ENCODE measurements at places on chromosomes 16 and 17. TPM values are rescaled to one million over a fixed set of nuclear protein-coding genes. Genes with fewer than 3 reads are reported as not detected.

DNA sequence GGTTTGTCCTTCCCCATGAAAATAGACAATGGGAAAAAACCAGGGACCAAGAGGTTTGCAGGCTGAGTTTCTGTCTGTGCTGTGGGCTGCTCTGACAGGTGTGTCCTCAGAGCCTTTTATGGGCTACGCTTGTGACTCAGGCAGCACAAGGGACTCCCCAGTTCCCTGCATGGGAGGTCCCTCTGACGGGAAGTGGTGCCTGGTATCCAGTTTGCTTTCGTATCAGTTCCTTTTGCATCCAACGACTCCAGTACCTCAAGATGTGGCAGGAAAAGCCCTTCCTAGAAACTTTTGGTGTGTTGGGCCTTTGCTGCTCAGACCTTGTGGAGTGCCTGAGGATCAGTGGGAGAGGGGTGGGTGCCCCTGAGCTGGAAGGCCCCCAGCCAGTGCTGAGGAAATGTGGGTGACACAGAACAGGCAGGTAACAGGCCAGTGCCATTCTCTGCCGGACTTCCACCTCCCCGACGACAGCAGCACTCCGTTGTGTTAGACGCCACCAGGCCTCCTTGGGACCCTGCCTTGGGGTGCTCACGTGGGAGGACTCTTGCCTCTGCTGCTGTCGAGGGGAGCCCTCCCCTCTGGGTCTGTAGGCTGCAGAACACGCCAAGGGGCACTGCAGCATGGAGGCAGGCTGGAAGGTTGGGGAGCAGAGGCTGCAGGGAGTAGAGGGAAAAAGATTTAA is 38.4 kb upstream of the IRF8 start:
- DNase-seq, result no peak

Gene NPIPA3
- 3.2 TPM for total RNA-seq

DNA sequence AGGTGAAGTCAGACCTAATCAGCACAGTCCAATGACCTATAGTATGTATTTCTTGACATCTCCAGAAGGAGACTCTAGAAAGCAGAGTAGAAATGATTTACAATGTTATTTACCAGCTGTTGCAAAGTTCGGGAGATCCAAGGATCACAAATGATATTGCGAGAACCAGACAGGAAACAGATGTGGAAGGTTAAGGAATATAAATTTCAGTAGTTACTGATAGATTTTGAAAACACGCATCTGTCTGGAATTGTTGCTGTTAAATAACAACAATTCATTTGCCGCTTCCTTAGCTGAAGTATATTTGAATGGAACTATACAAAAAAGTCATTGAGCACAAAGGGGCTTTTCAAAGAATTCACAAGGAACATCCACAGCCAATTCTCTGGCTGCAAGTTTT is 72.0 kb downstream of the STXBP4 start:
- DNase-seq, result no peak

Gene PIRT
- not detected for total RNA-seq

Gene FGF11
- 0.94 TPM for total RNA-seq

- no peak for DNase-seq
Observed at GRCh38 chr16:57720142-57720575, 15.4 kb upstream of the KATNB1 start.

GRCh38 chr17:65677932-65678331 is 116.5 kb upstream of the AXIN2 start:
- DNase-seq, result no peak

DNA sequence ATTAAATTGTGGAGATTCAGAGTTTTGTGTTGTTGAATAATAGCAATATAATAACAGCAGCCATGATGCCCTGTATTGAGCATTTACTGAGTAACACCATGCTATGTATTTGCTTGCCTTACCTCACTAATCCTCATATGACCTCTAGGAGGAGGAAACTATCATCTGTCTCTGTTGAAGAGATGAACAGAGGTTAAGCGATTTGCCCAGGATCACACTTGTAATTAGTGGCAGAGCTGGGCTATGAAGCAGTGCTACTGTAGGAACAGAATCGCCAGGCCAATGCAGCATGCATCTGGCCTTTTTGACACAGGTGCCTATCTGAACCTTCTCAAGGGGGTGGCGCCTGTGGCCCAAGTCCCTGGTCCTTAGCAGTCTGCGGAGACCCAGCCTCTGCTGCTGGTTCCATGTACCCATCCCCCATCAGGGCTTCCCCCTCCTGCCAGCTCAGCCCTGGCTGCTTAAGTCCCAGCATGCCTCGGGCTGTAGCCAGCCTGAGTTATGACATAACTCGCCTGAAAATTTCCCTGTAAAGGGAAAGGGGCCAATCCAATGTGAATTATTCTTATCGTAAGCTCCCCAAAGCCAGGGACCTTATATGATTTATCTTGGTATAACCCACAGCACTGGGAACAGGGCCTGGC is 50.4 kb upstream of the HS3ST2 start:
- peak; percentile 22 for DNase-seq

Gene ZNRF1
- total RNA-seq, result 27.9 TPM

Gene BLTP2
- total RNA-seq, result 104 TPM

Gene CCL13
- not detected for total RNA-seq

DNA sequence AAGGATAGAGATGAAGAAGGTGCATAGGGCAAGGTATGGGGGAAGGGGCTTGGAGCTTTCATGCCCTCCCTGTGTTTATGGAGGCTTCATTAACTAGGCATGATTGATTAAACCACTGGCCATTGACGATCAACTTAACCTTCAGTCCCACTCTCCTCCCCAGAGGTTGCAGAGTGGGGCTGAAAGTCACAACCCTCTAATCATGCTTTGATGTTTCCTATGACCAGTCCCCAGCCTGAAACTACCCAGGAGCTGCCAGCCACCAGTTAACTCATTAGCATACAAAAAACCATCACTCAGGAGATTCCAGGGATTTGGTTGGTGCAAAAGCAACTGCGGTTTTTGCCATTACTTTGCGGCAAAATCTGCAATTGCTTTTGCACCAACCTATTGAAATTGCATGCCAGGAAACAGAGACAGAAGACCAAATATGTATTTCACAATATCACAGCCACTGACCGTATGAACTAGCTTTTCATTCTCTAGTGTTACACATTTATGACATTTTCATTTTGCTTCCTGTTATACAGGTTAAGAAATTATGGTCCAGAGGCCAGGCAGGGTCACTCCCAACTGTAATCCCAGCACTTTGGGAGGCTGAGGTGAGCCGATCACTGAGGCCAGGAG is 5.4 kb downstream of the GFOD2 start:
- DNase-seq, result no peak

Gene RNF40
- total RNA-seq, result 94.3 TPM

GRCh38 chr17:19502517-19502916 is 31.1 kb upstream of the SLC47A1 start:
- no peak for DNase-seq

Gene SEPTIN12
- not detected for total RNA-seq

Gene CACNG5
- not detected for total RNA-seq

Gene CORO6
- 1.2 TPM for total RNA-seq

- DNase-seq, result no peak
Observed at GRCh38 chr17:70119983-70120382, 45.0 kb downstream of the KCNJ16 start.

Gene FBXW10B
- total RNA-seq, result not detected

Gene TBC1D26
- total RNA-seq, result 0.56 TPM

Gene SLFN5
- total RNA-seq, result 22.6 TPM

DNA sequence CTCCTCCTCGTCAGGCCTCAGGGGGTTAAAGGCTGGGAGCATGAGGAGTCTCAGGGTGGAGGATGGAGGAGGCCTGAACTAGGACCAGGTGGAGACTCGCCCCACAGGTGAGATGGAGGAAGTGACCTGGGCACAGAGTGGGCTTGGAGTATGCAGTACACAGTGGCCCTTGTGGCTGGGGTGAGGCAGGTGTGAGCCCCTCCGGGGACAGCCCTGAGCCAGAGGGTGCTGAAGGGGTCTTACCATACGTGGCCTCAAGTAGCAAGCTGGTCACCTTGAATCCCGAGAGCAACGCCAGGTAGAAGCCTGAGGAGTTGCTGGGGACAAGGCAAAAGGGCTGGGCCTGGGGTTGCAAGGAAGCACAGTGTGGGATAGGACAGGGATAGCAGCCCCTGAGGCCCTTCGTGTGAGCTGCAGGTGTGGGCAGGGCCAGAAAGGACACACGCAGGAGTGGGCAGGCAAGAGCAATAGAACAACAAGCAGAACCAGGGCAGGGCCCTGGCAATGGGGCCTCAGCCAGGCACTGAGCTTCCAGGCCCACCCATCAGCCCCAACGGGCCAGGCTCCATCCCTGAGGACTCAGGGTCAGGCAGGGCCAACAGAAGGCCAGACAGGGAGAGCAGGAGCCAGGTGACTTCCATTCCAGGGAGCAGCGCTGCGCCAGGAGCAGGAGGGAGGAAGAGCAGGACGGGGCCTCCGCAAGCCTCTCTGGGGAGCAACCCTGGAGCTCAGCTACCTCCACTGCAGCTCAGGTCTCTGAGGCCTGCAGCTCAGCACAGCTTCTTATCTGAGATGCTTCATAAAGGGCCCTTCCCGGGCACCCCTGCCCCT is 64.2 kb upstream of the TNRC6C start:
- DNase-seq, result no peak

Measured in ovary (tissue), 10 donors.